ENCODE measurements at places on chromosomes 6 and 20. TPM values are rescaled to one million over a fixed set of nuclear protein-coding genes. Genes with fewer than 3 reads are reported as not detected.

GRCh38 chr6:44661221-44662008 lies 273.9 kb downstream of the CDC5L start:
- no peak for DNase-seq

DNA sequence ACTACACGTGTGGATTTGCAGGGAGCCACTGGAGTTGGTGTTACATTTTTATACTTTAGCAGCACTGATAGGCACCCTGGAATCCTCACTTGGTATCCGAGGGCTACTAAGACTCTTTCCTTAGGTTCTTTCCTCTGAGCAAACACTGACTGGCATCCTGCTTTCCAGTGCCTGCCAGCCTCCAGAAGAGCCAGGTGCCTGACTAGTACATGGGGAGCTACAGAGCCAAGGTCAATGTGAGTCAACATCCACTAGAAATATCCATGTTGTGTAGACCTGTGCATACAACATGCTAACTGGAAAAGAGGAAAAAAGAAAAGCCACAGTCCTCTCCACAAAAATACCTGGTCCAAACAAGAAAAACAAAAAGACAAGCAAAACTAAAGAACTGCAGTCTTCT lies 5.9 kb downstream of the TUBB1 start:
- no peak for DNase-seq

GRCh38 chr6:132122176-132122575 lies 171.0 kb upstream of the CCN2 start:
- DNase-seq, result no peak

GRCh38 chr6:3471711-3472110 lies 14.9 kb upstream of the SLC22A23 start:
- no peak for DNase-seq

- DNase-seq, result no peak
Observed at GRCh38 chr6:54267798-54268197, 40.4 kb upstream of the TINAG start.

DNA sequence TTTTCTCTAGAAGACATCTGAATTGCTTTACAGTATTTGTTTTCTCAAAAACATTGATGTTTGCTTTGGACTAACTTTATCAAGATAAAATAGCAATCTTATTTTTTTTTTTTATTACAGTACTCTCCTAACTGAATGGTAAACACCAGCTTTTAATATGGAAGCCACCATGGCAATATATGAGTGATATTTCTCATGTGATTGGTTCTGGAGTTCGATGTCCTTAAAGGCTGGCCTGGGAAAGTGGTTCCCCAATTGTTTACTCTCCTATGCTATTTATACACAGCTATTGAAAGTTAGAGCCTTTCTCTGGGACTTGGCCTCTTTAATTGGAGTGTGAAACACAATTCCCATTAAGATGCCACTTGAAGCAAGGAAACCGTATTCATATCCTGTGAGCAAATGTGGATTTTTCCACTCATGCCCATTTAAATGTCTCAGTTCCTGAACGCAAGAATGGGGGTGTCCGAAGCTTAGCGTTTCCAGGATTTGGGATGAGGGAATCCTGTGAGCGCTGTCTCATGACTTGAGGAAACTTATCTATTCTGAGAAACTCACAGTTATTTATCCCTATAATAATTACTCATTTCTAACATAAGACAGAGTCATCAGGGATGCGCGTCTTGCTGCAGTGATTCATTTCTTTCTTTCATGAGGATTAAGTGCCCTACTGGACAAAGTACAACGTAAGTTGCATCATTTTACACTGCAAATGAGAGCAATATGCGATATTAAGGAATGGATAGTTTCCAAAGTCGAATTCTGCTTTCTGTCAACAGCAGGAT lies 143.3 kb upstream of the PREP start:
- DNase-seq, result no peak

DNA sequence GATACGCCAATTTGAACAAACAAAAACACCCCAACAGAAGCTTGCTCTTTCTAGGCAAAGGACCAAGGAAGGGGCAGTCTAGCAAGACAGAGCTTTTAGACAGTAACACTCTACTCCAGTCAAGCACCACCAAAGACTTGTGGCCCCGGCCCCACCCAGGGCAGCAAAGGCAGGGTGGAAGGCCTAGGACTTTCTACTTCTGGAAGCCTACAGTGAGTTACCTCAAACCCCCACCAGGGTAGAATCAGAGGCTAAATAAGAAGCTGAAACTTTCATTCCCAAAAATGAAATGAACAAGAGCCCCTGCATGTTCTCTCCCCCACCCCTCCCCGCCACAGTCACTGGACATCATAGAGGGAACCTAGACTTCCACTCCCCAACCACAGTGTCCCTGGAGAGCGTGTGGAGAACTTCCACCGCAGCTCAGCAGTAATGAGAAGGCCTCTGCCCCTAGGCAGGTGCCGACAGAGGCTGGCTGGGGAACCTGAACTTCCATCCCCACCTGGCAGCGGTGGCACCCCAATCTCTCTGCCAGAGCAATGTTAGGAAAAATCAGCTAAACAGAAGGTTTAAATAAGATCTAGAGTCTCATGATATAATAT lies 40.0 kb downstream of the KATNA1 start:
- no peak for DNase-seq

GRCh38 chr6:43798688-43799444 lies 28.9 kb downstream of the VEGFA start:
- no peak for DNase-seq

GRCh38 chr6:43826730-43827129 lies 56.7 kb downstream of the VEGFA start:
- no peak for DNase-seq

Gene NAA20
- 90.9 TPM for polyA plus RNA-seq

Gene HLA-DPA1
- polyA plus RNA-seq, result 21.3 TPM

All from renal pelvis (tissue), 12 donors.